IgD-negative memory B cell (primary cell): ENCODE measurements at places on chromosomes 7 and 10. TPM values are rescaled to one million over a fixed set of nuclear protein-coding genes. Genes with fewer than 3 reads are reported as not detected.

Gene MEIG1
- polyA plus RNA-seq = 2.4 TPM

Gene ARHGEF35
- polyA plus RNA-seq = 0.86 TPM

Gene SAP25
- 0.73 TPM for polyA plus RNA-seq

Gene ITIH5
- polyA plus RNA-seq = not detected

Gene TRIM50
- not detected for polyA plus RNA-seq

Gene AP1S1
- 8.3 TPM for polyA plus RNA-seq

Gene TFPI2
- polyA plus RNA-seq = not detected

Gene SPAM1
- not detected for polyA plus RNA-seq

Gene NKX2-3
- polyA plus RNA-seq = not detected

Gene HSPA12A
- polyA plus RNA-seq = 6.7 TPM

Gene COL1A2
- polyA plus RNA-seq = not detected

Gene PGAM1
- polyA plus RNA-seq = 192 TPM

Gene TRIP6
- polyA plus RNA-seq = 4.6 TPM

Gene STAG3
- 61.5 TPM for polyA plus RNA-seq

Gene GNAT3
- polyA plus RNA-seq = not detected

Gene ATOH7
- not detected for polyA plus RNA-seq

Gene ATRNL1
- 2.5 TPM for polyA plus RNA-seq

Gene OR2A1
- not detected for polyA plus RNA-seq

Gene MYL10
- not detected for polyA plus RNA-seq

Gene GNGT1
- polyA plus RNA-seq = not detected

Gene CDHR1
- polyA plus RNA-seq = not detected

Gene CRTAC1
- polyA plus RNA-seq = not detected

Gene ADRB1
- not detected for polyA plus RNA-seq

Gene RBM20
- not detected for polyA plus RNA-seq

Gene INA
- not detected for polyA plus RNA-seq

Gene HECW1
- not detected for polyA plus RNA-seq

Gene TAS2R4
- polyA plus RNA-seq = not detected

Gene FAM180A
- polyA plus RNA-seq = not detected

Gene ZNF425
- polyA plus RNA-seq = 0.95 TPM

Gene AMPH
- not detected for polyA plus RNA-seq

Gene FZD1
- polyA plus RNA-seq = 0.23 TPM

Gene GET4
- 31.2 TPM for polyA plus RNA-seq

Gene CYP3A4
- not detected for polyA plus RNA-seq

Gene SEMA3A
- polyA plus RNA-seq = 0.08 TPM

Gene IGF2BP3
- 5.4 TPM for polyA plus RNA-seq

Gene EGR2
- polyA plus RNA-seq = 2.6 TPM

Gene PPP1R17
- not detected for polyA plus RNA-seq

Gene LGI1
- polyA plus RNA-seq = not detected

Gene KIF11
- 0.68 TPM for polyA plus RNA-seq

Gene ZCWPW1
- 12.1 TPM for polyA plus RNA-seq

Gene MBLAC1
- polyA plus RNA-seq = 1.4 TPM

Gene NUB1
- polyA plus RNA-seq = 82.8 TPM

Gene APBB1IP
- 66.4 TPM for polyA plus RNA-seq

Gene ADAM12
- polyA plus RNA-seq = not detected

Gene CDK13
- 64.6 TPM for polyA plus RNA-seq

Gene PRSS58
- not detected for polyA plus RNA-seq

Gene CUBN
- not detected for polyA plus RNA-seq

Gene ECHDC3
- polyA plus RNA-seq = 0.73 TPM

Gene CLRN3
- not detected for polyA plus RNA-seq
